CD4-positive, alpha-beta T cell (primary cell): ENCODE measurements at places on chromosomes 4 and X.

DNA sequence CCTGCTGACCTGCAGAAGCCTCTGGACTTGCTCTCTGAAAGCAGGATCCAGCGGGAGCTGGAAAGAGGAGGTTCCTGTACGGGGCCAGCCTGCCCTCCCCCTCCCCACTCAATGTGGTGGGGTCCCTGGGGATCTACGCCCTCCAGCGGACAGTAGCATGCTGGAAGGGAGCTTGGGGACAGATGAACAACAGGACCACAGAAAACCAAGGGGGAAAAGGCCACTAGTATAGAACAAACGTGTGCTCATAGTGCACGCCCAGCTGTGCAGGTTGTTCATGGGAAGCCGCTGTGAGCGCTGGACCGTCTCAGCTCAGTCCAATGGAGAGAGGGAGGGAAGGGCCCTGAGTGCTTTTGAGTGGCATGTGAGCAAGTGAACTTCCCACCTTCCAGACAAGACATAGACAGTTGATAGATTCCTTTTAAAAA is 15.8 kb downstream of the HMX1 start:
- DNase-seq: no peak

DNA sequence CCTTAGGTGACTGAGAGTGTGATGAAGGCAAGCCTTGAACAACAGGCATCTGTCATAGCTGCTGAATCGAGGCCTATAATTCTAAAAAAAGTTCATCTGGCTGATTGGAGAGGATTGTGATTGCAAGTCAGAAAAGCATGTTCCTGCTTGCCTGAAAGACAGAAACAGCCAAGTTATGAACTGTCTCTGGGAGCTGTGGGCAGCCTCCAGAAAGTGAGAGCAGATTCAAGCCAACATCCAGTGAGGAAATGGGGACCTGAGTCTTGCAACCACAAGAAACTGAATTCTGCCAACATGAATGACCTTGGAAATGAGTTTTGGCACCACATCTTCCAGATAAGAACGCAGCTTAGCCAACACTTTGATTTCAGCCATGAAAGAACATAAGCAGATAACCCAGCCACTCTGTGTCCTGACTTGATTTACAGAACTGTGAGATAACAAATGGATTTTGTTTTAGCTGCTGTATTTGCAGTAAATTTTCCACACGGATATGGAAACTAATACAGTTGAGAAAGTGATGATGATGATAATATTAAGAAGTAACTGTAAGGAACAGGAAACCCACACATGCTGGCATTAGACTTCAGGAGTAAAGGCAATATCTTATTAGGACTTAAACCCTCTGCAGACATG is 240.3 kb upstream of the NDST3 start:
- DNase-seq: no peak

GRCh38 chrX:135086197-135086854 is 34.0 kb downstream of the ETDB start:
- peak; percentile 13 for DNase-seq

GRCh38 chrX:154333837-154334271 is 38.3 kb downstream of the TKTL1 start:
- DNase-seq: no peak

DNA sequence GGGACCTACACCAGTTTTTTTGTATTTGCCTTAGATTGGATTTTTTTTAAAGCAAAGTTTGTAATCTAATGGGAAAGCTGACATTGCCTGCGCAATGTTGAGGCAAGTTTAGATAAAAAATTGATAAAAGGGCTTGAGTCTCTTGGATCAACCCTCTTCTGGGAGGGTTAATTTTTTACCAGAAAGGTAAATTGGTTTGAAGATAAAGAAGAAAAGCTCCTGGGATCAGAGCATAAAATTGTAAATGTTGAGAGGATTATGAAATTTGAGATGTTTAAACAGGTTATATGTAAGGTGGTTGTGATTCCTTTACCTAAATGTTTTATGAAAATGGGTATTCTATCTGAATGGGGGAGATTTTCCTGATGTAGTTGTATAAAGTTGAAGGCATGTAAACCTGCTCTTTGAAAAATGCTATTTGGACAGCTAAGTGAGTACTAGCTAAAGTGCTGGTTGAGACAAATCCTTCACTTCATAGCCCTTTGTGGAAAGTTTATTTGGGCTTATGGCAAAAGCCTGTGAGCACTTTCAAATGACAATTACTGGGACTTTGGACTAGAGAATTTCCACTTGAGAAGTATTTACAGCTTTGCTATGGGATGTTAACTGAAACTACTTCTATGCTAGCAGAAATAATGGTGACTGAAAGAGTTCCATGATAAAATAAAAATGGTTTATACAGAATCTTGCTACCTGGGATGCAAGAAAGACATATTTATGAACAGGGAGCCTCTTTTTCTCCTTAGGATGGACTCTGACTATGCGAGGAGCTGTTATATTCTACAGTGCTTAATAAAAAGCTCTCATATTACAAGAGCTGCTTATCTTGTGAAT is 56.2 kb downstream of the UGT2B10 start:
- DNase-seq: no peak

DNA sequence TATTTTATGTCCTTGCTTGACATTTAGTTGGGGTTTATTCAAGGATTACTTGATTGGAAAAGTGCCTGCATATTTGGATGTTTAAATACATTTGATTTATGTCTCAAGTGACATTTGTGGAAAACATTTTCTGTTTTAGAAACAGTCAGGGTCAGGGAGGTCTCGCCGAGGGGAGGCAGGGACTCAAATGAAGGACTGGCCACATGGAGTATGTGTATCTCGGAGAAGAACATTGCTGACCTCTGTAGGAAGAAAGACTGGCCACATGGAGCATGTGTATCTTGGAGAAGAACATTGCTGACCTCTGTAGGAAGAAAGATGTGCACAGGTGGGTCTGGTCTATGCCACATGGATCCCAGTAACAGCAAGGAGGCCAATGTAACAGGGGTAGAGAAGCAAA is 233.6 kb downstream of the TRIML1 start:
- no peak for DNase-seq

DNA sequence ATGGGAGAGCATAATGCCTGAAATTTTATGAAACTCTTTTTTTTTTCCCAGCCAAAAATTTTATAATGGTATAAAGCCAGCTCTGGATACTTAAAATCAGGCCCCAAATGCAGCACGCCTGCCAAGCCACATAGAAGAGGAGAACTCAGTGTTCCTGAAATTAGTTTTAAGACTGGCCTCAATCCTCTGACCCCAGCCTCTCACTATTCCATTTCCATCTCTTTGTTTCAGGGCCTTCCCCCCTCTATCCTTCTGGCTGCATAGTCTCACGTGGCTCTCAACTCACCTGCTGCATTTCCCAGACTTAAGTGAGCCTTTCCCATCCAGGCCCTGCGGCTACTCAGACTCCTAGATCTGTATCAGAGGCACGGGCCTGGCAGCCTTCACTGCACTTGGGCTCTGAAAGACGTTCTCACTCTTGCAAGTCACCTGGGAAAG is 5.2 kb upstream of the CBR4 start:
- no peak for DNase-seq

DNA sequence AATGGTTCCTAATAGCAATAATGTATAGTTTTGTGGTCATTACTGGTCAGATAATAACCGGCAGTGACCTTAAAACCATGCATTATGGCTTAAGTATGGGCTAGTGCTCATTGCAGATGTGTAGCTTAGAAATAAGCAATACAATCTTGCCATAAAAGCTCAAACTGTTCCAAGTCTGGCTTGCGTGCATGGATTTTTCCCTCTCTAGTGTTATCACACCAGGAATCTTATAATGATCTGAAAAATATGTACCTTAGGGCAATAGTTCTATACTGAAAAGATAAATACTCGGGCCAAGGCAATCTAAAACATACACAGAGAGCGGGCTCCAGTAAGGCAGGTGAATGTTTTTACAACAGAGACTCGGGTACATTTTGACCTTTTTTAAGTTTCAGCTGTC is 157.8 kb downstream of the DHX15 start:
- no peak for DNase-seq

DNA sequence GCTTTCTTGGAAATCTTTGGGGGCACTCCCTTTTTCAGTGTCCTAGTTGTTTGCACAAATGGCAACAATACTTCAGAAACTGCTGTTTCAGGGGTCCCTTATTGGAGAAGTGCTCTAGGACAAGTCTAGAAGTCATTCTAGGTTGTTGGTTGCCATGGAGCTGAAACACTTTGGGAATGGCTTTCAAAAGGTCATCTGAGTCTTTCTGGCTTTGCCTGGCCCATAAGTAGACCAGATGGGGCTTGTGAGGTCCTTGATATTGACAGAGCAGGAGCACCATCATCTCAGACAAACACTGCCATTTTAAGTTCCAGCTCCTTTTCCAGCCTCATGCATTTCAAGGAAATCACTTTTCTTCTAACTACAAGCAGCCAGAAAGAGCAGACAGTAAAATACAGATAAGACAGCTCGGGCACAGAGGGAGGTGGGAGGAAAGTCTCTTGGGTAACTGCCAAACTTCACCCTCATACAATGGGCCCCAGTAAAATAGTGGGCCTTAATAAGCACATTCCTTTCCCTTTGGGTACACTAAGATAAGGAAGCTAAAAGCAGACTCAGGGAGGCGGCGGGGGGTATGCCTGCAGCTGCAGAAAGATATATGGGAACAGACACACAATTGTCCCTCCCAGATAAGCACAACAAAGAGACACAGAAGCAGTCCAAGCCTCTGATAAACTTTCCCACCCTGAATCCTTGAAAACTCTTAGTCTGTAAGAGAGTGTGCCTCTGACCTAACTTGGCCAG is 8.5 kb upstream of the NXF3 start:
- DNase-seq: no peak

DNA sequence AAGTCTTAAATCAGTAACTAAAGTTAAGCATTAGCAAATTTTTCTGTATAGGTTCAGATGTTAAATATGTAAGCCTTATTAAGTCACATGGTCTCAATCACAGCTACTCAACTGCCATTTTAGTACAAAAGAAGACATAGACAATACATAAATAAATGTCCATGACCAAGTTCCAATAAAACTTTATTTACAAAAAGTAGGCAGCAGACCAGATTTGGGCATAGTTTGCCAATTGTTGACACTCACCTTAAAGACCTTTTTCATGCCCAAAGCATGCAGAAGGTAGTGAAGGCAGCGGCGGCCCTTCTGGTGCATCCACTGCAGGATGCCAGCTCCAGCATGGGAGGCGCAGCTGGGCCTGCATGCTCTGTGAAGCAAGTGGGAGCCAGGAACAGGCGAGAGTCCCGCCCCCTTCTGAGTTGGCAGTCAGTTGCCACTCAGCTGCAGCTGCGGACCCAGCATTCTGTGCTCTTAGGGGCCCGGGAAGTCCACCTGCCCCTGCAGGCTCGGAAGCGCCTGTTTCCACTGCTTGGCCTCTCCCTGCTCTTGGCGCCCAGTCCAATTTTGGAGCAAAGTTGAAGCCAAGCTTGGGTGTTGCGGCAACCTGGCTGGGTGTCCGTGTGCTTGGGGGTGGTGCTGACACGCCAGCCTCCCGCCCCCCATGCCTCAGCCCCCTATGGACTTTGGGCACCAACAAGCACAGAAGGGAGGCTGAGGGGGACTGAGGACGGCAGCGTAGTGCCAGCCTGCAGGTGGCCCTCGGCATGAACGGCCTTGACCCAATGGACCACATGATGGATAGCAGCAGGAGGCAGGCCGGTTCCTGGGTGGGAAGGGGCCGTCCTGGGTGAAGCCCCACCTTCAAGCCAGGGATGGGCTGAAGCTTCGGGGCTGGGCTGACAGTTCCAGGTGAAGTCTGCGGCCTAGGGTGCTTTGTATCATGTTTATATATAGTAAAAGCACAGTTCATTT is 42.4 kb upstream of the PABPC4L start:
- DNase-seq: no peak

GRCh38 chr4:150680651-150681050 is 98.7 kb downstream of the MAB21L2 start:
- no peak for DNase-seq

DNA sequence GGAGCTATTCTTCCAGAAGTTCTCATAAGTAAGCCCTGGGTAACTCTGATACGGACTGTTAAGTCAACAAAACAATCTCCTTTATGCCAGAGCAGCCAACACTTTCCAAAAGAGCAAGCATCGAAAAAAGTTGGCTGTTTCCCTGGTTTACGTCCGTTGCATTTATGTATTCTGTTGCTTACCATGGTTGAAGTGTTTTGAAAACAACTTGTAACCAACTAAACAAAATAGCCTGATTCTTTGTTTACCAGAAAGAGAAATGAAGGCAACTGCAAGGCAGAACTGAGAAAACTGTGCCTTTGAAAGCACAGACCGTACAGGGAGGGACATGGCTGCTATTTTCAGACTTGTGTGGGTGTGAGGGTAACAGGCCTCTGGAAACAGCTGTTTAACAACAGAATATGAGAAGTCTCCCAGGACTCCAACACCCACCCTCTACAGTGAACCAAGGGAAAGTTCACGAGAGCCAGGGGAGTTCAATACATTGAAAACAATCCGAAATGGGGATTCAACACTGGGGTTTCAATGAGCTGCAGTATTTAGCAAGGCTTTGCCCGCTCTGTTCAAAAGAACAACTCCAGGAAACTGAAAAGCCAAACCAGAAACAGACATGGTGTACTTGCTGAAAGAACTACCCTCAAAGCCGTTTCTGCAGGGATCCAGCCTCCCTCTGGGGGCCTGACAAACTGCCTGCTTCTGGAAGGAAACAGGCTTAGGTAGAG is 95.8 kb upstream of the EGFL6 start:
- DNase-seq: no peak

DNA sequence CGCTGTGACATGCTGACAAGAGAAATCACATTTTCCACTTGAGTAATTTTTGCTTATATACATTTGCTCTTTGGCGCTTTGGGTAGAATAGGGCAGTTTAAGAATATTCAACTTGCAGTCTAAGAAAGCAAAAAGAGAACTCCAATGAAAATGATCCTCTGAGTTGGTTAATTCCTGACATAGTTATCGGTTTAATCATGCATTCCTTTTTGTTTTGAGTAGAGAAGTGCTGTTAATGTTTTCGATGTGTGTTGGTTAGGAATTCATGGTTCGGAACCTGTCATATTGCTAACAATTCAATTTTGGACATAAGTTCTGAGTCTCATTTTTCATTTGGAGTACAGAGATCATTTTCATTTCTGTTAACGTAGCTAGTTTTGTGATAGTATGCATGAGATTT is 700.6 kb upstream of the PITX2 start:
- DNase-seq: no peak

DNA sequence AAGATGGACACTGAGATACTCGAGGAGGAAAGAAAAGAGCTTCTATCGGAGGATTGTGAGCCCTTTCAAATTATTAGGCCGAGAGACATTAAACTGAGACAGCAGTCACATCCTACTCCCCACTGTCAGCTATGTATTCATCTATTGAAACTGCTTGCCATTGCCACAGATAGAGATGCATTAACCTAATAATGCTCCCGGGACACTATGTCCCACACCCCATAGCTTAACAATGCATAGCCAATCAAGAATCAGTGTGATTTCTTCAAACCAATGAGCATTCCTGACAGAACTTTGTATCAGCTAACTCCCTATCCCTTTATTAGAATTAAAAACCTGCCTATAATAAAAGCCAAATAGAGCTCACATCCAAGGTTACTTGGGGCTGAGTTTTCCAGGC is 118.1 kb upstream of the NEIL3 start:
- DNase-seq: no peak

- DNase-seq: no peak
Measured at GRCh38 chrX:23786268-23786815, 3.4 kb downstream of the SAT1 start.
